Activated T-helper 1 cell treated with anti-CD3 and anti-CD28 coated beads, Interleukin-12 subunit alpha, Interleukin-12 subunit beta, Interleukin-2, Interleukin-4 antibody, amounts not matched to agents 30 ng/mL and 10 ng/mL and 1 ng/mL, durations not matched to agents 14 hours and 24 hours and 36 hours (primary cell): ENCODE measurements at places on chromosomes 12 and 14. TPM values are rescaled to one million over a fixed set of nuclear protein-coding genes. Genes with fewer than 3 reads are reported as not detected.

Gene TAS2R7
- total RNA-seq: not detected in 2 replicates

Gene VRK1
- 72.1 and 79.4 TPM in 2 replicates for total RNA-seq

Gene KRT6B
- not detected in 2 replicates for total RNA-seq

Gene SOAT2
- total RNA-seq: not detected in 2 replicates

Gene ATG2B
- total RNA-seq: 22.2 and 27.7 TPM in 2 replicates

Gene CCDC177
- total RNA-seq: 0.08 TPM in 1 of 2 replicates, not detected in the other

Gene KDM2B
- total RNA-seq: 58.1 and 60.1 TPM in 2 replicates

Gene DLK1
- total RNA-seq: not detected in 2 replicates

DNA sequence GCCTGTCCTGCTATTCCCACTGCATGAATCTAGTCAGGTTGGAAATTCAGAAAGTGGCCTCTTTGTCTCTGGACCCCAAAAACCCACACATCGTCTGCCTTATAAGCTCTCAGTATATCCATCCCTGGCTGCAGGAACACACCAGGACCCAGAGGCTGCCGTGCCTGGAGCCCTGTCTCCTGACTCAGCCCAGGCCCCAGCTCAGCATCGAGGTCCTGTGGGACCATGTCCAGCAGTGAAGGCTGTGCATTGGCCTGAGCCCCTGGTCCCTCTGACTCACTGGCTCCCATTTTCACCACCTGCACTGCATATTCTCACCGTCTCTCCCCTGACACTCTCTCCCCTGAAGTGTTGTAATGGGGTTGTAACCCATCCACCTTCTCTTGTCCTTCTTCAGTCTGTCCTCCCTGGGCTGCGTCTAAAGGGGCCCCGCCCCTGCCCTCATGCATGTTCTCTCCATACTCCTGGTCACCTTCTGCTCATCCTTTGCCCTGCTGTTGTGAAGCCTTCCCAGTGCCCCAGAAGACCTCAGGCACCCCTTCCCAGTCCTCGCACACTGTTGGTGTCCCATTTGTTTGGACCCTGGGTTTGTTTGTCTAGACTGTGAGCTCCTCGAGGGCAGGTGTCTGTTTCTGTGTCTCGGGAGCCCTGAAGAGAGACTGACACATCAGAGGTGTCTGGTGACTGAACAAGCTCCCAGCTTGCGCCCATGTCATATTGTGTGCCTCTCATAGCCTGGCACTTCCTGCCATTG, 43.8 kb downstream of the EVL start:
- H3K36me3 ChIP-seq: peaks cover 53% of the 10 kb centered on the region
- DNase-seq: no peak
- H3K4me3 ChIP-seq: no peak overlapping the region
- peaks cover 75% of the 10 kb centered on the region for H3K4me1 ChIP-seq

- H3K4me1 ChIP-seq: peaks cover 95% of the 10 kb centered on the region
- H3K27ac ChIP-seq: peak overlapping the region; percentile 94
- H3K27me3 ChIP-seq: no peaks in the 10 kb centered on the region
- peak overlapping the region; percentile 88 for H3K4me3 ChIP-seq
Measured at GRCh38 chr14:22536853-22537338, 52.1 kb downstream of the DAD1 start.

- H3K36me3 ChIP-seq: peaks cover 10% of the 10 kb centered on the region
- peaks cover 46% of the 10 kb centered on the region for H3K4me1 ChIP-seq
- H3K27me3 ChIP-seq: peaks cover 2% of the 10 kb centered on the region
- no peak for DNase-seq
- H3K27ac ChIP-seq: peak overlapping the region; percentile 99
- peak overlapping the region; percentile 92 for H3K4me3 ChIP-seq
Measured at GRCh38 chr14:50312734-50313054, 570 bp downstream of the DMAC2L start.

- no peaks in the 10 kb centered on the region for H3K27me3 ChIP-seq
- H3K4me1 ChIP-seq: peaks cover 22% of the 10 kb centered on the region
- no peak overlapping the region for H3K27ac ChIP-seq
- DNase-seq: no peak
Measured at GRCh38 chr12:71865757-71866536, 26.4 kb downstream of the TBC1D15 start.

GRCh38 chr14:61559641-61560201, 135.6 kb upstream of the HIF1A start:
- no peaks in the 10 kb centered on the region for H3K27me3 ChIP-seq
- H3K4me3 ChIP-seq: no peak overlapping the region
- peaks cover 73% of the 10 kb centered on the region for H3K4me1 ChIP-seq
- H3K36me3 ChIP-seq: peaks cover 12% of the 10 kb centered on the region
- H3K27ac ChIP-seq: no peak overlapping the region

- H3K4me1 ChIP-seq: no peaks in the 10 kb centered on the region
- H3K36me3 ChIP-seq: no peaks in the 10 kb centered on the region
- H3K4me3 ChIP-seq: no peak overlapping the region
- DNase-seq: no peak
Measured at GRCh38 chr12:69415471-69416275, 54.5 kb upstream of the FRS2 start.

- H3K36me3 ChIP-seq: peaks cover 17% of the 10 kb centered on the region
- peak overlapping the region; percentile 66 for H3K4me3 ChIP-seq
- H3K4me1 ChIP-seq: peaks cover 57% of the 10 kb centered on the region
- peak overlapping the region; percentile 85 for H3K27ac ChIP-seq
Measured at GRCh38 chr14:77593501-77593961, 22.9 kb downstream of the SPTLC2 start.

DNA sequence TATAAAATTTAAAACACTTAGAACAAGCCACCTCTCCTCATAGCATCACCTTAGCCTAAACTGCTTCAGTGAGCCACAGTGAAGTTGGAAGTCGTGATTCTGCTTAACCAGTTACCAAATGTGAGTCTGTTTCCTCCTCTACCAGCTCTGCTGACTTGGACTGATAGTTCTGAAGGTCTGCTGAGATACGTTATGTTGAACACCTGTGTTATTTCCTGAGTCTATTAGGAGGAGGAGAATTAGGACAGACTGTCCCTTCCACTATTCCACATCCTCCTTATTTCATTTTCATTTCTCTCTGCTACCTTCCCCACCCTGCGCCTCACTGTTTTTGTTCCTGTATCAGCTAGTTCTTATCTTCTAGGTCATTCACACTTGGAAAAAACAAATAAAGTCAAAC, 2.4 kb downstream of the SLC2A14 start:
- no peak overlapping the region for H3K4me3 ChIP-seq
- H3K4me1 ChIP-seq: no peaks in the 10 kb centered on the region
- H3K27ac ChIP-seq: no peak overlapping the region
- no peak for DNase-seq

DNA sequence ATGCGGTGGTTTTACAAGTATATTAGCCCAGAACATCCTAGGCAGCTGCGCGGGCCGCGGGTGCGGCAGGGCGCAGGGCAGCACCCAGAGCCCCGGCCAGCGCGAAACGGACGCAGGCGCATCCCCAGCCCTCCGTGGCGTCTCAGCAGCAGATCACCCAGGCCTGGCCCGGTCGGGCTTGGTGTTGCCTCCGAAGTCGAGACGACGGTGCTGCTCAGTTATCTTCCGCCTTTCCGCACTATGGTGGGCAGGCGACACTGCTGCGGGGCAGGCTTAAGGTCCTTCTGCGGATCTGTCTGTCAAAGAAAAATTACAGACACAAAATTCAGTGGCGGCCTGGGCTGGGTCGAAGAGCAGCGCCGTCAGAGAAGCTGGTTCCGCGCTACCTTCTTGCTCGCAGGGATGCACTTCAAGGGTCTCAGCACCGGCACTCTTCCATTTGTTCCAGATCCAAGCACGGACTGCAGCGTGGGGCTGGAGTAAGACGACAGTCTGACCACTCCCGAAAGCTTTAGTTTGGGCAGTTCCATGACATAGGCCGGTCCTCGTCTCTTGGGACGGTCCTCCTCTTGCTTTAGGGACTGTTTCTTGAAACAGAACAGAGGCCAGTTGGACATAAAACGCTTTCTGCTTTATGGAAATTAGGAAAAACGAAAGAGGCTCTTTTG, 75.8 kb downstream of the MOK start:
- no peaks in the 10 kb centered on the region for H3K4me1 ChIP-seq
- no peak for DNase-seq
- no peak overlapping the region for H3K4me3 ChIP-seq
- H3K27ac ChIP-seq: no peak overlapping the region

DNA sequence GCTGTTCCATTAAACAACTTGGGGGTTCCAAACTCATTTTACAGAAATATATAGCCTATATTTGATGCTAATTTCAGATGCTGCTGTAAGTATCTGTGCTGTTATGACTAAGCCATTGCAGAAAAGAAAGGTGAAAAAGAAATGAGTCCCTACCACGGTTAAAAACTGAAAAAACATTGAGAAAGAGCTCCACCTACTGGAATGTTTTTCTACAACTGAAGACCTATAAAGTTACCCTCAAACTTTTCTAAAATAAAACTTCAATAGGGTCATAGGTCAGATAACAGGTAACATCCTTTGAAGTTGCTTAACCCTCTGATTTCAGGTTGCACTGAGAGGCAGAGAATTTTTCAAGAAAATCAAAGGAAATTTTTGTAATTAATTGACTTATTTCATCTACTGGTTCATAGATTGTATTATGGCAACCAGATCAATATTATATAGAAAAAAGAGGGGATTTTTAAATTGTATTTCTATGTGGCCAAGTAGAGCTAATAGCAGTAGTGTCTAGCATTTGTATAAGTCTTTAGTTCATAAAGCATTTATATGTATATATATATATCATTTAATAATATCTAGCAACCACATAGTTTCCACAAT, 279.9 kb downstream of the RPS29 start:
- no peak overlapping the region for H3K27ac ChIP-seq
- H3K36me3 ChIP-seq: no peaks in the 10 kb centered on the region
- H3K27me3 ChIP-seq: no peaks in the 10 kb centered on the region

GRCh38 chr12:54622463-54623183, 12.1 kb downstream of the LACRT start:
- peaks cover 44% of the 10 kb centered on the region for H3K27me3 ChIP-seq
- no peaks in the 10 kb centered on the region for H3K36me3 ChIP-seq
- no peaks in the 10 kb centered on the region for H3K4me1 ChIP-seq
- H3K4me3 ChIP-seq: no peak overlapping the region
